ENCODE measurements at places on chromosomes 2 and 18.

DNA sequence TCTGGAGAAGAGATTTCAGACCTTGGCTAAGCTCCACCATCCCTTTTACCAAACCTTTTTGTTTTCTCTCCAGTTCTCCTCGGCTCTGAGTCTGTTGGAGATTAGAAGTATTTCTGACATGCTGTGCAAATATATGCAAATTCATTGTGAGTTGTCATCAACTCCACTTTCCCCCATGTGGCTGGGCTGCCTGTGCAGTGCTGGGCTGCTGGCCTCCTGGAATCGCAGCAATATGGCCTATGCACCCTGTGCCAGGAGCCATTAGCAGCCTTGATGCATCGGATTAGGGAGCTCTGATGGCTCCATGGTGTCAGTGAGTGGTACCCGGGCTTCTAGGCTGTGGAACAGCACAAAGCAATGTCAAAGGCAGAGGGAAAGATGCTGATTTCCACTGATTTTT lies 80.0 kb downstream of the GPR39 start:
- no peak for DNase-seq

GRCh38 chr2:159832858-159833257 lies 34.9 kb upstream of the CD302 start:
- DNase-seq: no peak

GRCh38 chr18:6056171-6056910 lies 161.0 kb upstream of the TMEM200C start:
- DNase-seq: no peak

DNA sequence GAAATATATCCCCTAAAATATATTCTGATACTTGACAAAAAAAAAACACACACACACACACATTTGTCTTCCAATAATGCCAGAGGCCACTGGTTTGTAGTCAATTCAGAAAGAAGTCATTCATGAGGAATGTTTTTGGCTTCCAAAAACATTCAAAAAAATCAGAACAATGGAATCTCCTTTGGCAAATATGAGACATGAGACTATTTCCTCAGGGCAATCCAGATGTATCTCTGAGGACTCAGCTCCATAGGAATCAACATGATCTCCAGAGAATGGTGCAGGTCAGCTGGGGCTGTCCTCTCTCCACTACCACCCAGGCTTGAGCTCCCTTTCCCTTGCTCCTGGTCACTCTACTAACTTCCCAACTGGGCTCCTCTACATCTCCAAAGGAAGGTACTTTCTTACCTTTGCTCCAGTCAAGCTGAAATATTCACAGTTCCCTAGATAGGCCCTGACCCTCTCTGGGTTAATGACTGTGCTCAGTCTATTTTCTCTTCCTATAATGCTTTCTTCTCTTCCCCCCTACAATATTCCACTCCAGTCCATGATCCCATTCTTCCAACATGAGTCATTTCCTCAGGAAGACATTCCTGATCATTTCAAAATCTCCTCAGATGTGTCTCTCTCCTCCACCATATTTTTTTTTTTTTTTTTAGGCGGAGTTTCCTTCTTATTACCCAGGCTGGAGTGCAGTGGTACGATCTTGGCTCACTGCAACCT lies 145.3 kb downstream of the C1D start:
- DNase-seq: no peak

DNA sequence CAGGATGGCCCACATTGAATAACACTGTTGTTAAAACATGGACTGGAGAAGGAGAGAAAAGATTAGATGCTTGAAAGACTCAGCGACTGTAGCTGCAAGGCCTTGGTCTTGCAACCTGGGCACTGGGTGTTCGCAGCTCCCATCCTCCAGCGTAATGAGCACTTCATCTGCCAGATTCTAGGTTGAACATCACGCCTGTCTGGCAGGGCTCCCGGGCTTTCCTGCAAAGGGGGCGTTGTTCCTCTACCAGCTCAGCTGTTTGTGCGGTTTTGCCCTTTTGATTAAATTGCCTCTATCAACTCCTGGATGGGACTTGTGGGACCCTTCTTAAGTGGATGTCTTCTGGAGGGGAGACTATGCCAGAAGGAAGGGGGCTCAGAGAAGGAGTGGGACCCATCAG lies 215.4 kb downstream of the KLHL29 start:
- no peak for DNase-seq

DNA sequence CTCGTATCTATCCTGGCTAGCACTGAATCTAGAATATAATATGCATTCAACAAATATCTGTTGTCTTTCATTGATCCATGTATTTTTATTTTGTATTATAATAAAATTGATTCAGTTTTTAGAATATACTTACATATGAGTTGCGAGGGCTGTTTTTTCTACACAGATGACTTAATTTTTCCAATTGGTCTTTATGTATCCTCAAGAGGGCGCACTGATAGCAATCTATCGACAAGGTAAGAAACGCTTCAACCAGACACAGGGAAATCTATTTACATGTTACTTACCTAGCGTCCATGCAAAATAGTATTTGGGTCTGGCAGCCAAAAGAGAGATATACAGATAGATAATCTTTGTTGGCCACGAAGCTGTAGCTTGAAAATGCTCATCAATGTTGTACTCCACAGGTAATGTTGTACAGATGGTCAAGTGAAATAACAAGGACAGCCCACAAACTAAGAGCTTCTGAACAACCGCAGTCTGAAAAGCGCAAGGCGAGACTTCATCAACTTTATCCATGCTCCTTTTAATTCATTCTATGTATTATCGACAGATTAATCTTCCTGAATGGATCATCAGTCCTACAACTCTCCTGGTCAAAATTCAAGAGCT lies 35.5 kb upstream of the KIDINS220 start:
- no peak for DNase-seq

GRCh38 chr2:84874381-84875212 lies 6.3 kb downstream of the TRABD2A start:
- no peak for DNase-seq

DNA sequence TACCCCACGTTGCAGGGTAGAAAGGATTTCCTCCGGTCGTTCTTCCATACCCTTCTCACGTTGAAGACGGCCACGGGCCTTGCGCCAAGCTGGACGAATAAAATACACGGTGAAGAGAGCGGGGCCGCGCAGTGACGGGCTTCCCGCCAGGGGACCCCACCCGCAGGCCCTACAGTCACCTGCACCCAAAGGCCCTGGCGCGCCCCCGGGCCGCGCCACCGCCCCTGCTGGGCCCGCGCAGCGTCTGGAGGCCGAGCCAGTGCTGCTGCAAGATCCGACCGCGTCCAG lies 199 bp downstream of the FBXO15 start:
- no peak for DNase-seq

DNA sequence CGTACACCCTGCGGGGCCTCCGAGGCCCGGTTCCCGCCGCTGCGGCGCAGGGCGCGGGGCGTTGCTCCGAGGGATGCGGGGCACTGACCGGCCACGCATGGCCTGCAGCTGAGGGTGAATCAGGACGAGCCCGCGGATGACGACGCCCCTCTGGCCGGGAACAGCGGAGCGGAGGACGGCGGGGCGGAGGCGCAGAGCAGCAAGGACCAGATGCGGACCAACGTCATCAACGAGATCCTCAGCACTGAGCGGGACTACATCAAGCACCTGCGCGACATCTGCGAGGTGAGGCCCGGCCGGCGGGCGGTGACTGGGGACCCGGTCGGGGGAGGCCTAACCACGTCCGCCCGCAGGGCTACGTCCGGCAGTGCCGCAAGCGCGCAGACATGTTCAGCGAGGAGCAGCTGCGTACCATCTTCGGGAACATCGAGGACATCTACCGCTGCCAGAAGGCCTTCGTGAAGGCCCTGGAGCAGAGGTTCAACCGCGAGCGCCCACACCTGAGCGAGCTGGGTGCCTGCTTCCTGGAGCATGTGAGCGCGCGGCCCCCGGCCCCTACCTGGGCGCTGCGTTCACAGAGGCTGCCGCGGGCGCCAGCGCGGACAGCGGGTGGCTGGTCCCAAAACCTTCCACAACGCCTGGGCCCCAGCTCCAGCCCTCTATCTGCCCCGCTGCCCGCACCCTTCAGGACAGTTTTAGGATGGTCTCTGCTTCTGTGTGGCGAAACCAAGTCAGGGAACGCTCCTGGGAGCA lies 53.2 kb downstream of the FAM168B start:
- DNase-seq: no peak

DNA sequence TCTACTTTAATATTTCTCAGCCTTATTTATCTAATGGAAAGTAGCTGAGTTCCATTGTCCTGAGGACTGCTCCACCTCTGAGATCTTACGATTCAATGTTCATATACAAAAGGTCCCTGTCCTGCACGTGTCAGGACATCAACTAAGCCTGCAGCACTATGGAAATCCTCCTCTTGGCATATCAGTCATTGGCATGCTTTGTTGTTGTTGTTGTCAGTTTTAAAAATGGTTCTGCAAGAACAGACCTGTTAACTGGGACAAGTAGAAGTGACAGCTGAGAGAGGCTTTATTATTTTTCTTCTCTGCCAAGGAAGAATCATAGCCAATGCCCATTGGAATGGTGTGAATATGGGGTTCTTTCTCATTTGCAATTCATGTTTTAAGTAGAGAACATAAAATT lies 450.1 kb upstream of the PKDCC start:
- DNase-seq: no peak

DNA sequence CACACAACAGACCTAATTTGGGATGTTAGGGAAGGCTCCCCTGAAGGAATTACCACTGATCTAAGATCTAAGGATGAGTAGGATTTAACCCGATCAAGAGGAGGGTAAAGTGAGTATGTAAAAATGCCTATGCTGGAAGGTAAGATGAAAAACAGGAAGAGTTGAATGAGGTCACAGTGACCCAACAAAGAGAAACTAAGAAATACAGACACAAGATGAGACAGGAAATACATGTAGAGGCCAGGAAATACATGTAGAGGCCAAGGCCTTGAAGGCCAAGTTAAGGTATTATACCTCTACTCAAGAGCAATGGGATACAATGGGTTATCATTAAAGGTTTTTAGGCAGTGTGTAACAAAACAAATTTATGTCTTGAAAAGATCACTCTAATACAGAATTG lies 131.6 kb upstream of the TANK start:
- DNase-seq: no peak

- no peak for DNase-seq
These were observed 12.9 kb upstream of the MC5R start for GRCh38 chr18:13810950-13811485.

- no peak for DNase-seq
These were observed 28.7 kb upstream of the DCC start for GRCh38 chr18:52311331-52311730.

GRCh38 chr2:64201151-64201550 lies 56.9 kb upstream of the PELI1 start:
- no peak for DNase-seq

DNA sequence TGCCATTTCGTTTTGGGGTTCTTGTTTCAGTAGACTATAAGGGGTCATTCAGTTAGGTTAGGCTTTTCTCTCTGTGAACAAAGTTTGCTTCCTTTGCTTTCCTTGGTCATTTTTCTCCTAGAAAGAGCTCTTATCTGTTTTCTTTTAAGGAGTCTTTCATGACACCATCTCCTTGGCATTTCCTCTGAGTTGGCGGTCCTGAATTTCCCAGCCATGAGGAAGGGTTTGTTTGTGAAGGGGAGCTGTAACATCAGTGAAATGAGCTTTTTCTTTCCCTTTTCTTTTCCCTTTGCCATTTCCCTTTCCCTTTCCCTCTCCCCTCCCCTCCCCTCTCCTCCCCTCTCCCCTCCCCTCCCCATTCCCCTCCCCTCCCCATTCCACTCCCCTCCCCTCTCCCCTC lies 61.7 kb downstream of the MAP4K4 start:
- no peak for DNase-seq

GRCh38 chr18:44841221-44841620 lies 160.5 kb downstream of the SETBP1 start:
- no peak for DNase-seq

GRCh38 chr2:15559379-15560139 lies 1.6 kb downstream of the NBAS start:
- no peak for DNase-seq

DNA sequence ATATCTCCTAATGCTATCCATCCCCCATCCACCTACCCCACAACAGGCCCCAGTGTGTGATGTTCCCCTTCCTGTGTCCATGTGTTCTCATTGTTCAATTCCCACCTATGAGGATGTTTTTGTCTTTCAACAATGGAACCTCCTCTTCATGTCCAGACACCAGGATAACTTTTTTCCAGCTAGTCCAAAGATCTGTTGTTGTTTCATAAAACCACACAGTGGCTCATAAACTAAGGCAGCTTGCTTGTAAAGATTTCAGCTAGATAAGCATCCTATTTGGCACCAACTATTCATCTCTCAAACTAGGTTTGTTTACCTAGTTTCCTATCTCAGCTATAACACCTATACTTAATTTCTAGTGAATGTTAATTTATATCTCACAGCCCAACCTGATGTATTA lies 937.7 kb downstream of the TRIB2 start:
- no peak for DNase-seq

- DNase-seq: no peak
These were observed 23.6 kb upstream of the STAT4 start for GRCh38 chr2:191174442-191174841.

DNA sequence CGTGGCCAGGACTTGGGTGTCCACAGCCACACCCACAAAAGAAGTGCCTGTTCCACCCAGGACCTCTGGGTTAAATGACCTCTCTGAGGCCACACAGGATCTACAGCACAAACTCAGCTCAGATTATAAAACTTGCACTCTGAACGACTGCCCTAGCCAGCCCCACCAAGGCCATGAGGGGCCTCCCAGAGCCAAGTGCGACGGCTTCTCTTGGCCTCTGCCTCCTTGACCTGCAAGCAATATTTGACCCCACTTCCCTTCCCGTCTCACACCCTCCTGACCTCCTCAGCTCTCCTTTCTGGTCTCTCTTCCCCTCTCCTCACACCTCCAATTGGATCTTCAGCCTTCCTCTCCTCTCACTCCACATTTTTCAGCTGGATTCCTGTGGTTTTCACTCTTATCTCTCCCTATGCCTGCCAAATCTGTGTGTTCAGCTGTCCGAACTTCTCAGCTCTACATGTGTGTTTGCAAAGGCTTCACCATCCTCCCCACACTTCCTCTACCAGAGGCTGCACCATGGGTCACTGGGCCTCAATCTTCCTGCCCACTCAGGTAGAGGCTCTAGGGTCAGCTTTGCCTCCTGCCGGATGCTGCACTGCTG lies 25.3 kb upstream of the STEAP3 start:
- DNase-seq: no peak

DNA sequence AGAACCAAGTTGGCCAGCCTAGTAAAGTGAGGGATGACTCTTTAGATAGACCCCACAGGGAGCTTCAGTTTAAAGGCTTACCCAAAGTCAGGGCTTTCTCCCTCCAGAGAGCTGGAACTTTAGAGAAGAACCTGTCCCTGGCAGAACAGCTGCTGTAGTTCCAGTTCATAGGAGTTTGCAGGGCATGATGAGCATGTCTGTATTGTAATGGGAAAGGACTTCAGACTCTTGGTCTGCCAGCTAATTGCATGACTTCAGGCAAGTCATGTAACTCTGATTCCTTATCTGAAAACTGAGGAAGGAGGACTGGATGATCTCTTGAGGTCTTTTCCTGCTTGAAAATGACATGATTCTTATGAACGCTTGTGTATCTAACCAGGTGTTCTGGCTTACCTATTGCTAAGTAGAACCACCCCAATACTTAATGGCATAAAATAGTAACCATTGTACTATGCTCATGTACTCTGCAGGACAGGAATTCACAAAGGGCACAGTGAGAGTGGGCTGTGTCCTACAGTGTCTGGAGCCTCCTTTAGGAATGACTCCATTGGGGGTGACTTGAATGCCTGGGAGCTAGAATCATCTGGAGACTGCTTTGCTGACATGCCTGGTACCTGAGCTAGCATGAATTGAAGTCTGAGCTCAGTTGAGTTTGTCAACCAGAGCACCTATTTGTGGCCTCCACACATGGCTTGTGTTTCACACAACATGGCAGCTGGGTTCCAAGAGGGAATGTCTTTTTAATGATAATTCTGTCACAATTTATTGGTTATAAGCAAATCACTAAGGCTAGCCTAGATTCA lies 18.9 kb downstream of the SP5 start:
- no peak for DNase-seq

Data from activated CD8-positive, alpha-beta memory T cell treated with anti-CD3 and anti-CD28 coated beads for 1 hour (primary cell).